Nephron progenitor cell (in vitro differentiated cells): ENCODE measurements at places on chromosomes 2 and 18.

DNA sequence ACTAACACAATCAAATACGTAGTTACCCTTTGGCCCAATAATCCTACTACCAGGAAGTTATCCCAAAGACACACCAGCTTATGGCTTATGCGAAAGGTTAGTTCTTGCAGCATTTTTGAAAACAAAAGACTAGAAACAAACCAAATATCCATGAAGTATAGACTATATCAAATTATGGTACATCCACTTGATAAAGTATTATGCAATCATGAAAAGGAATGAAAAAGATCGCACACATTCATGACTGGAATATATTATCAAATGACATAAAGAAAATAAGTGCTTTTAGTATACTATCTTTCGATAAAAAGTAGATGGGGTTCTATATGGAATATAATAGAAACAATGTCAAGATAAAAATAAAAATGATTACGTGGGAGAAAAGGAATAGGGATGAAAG is 78.2 kb downstream of the COBLL1 start:
- no peak for DNase-seq

DNA sequence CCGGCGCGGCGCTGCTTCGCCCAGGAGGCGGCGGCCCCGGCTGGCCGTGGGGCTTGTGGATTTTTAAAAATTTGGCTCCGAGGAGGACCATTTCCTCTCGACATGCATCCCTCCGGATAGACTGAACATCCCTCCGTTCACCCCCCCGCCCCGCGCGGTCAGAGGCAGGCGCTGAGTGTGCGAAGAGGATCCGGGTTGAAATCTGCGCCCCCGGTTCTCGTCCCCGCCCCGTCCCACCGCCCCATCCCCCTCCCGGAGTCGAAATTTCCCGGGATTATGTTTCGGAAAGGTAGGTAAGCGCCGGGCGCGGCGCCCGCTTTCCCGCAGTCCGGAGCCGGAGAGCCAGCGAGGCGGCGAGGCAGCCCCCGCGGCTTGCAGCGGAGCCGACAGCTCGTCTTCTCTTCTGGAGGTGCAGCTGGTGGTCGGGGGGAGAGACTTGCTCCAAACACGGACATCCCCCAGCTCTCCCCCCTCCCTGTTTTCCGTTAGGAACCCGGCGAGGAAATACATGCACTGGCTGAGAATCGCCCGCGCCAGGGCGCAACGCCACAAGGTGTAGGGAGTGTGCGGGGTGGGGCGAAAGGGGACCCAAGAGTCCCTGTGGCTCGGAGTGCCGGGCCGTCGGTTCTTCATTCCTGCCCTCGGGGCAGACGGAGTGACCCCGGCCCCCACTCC is at the start of gene PRKCE:
PRKCE (plus strand) TSS at position 261 of the 675 bp plus-strand sequence.
- no peak for DNase-seq

DNA sequence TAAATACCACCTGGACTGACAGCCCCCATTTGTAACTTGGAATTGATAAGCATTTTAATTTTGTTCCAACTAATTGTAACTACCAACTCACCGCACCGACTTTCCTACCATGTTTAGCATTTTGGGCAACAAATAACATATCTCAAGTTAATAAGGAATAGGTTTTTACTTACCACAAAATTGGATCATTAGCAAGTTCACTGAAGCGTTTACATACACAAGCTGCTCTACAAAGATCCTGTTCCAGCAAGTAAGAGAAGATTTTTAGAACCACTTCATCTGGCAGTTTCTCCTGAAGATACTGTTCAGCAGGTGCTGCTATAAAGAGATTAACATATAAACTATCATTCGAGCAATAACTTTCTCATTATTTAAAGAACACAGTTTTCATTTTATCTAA is 55.7 kb downstream of the MSH6 start:
- no peak for DNase-seq

GRCh38 chr2:179524809-179525339 is 260.2 kb upstream of the SESTD1 start:
- no peak for DNase-seq

DNA sequence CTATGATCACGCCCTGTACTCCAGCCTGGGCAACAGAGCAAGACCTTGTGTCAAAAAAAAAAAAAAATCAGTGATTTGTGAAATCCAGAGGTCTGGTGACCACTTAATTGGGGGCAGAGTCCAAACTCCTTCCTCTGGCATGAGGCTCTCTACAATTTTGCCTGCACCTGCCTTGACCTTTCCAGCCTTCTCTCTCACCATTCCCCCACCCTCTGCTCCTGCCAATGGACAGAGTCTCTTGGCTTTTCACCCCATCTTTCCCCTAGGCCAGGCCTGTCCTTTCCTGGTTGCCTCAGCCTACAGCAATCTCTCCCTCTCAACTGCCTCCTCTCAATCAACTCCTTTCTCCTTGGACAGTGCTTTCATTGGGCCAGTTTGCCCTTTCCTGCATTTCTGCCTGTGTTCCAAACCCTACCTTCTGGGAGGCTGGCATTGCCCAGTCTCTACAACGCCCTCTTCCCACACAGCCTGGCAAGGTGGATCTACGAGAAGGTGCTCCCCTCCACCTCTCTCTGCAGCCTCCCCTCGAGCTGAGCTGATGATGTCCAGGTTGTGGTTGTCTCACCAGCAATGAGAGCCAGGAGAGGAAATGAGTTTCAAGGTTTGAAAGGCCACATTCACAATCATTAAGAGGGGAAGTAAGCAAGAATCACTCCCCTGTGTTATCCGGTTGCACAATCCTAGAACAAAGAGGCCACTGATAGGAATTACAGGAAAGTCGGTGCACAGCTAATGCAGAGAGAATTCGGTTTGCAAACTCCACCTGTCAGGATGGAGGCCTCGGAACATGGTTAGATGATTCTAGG is 39.5 kb upstream of the NPAS2 start:
- DNase-seq: no peak
